ENCODE measurements at places on chromosomes 7 and 10. TPM values are rescaled to one million over a fixed set of nuclear protein-coding genes. Genes with fewer than 3 reads are reported as not detected.

VIPR2 gene
- 0.60 TPM for polyA plus RNA-seq

SLC39A12 gene
- polyA plus RNA-seq, result 0.01 TPM

GPR37 gene
- polyA plus RNA-seq, result 0.89 TPM

BZW2 gene
- polyA plus RNA-seq, result 83.7 TPM

AOAH gene
- polyA plus RNA-seq, result 0.49 TPM

MPP7 gene
- 2.3 TPM for polyA plus RNA-seq

RINT1 gene
- polyA plus RNA-seq, result 10.9 TPM

FAM13C gene
- 1.4 TPM for polyA plus RNA-seq

AGBL3 gene
- 1.3 TPM for polyA plus RNA-seq

GRID1 gene
- 0.17 TPM for polyA plus RNA-seq

WIPF3 gene
- 3.3 TPM for polyA plus RNA-seq

ANKRD1 gene
- 1,443 TPM for polyA plus RNA-seq

DNA sequence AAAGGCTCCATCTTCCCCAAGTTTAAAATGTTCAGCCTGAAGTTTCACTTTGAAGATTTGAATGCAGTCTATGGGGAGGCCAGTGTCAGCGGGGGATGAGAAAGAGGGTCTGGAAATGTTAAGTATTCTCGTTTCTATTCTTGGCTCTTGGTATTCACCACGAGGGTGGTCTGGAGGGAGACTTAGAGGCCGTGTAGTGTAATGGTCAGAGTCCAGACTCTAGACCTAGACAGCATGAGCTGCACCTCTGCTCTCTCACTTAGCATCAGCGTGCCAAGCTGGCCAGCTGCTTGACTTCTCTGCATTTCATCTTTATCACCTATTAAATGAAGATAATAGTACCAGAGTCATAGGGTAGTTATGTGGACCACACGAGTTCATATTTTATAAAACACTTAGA is 57.9 kb downstream of the MKX start:
- DNase-seq, result no peak
- no peaks in the 10 kb centered on the region for H3K36me3 ChIP-seq
- H3K27ac ChIP-seq, result no peak overlapping the region
- no peak overlapping the region for H3K4me3 ChIP-seq
- H3K27me3 ChIP-seq, result no peaks in the 10 kb centered on the region

DNA sequence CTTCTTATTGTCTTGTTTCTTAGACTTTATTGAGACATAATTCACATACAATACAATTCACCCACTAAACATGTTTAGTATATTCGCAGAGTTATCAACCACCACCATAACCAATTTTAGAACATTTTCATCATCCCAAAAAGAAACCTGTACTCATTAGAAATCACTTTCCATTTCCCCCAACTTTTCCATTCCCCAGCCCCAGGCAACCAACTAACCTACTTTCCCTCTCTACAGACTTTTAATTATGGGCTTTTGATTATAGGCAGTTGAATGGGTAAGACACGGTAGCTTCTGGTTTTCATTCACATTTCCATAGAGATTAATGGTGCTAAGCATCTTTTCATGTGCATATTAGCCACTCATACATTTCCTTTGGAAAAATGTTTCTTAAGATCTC is 24.2 kb upstream of the OTUD1 start:
- H3K27ac ChIP-seq, result no peak overlapping the region
- no peak overlapping the region for H3K4me3 ChIP-seq
- H3K4me1 ChIP-seq, result peaks cover 15% of the 10 kb centered on the region
- DNase-seq, result no peak
- H3K36me3 ChIP-seq, result no peaks in the 10 kb centered on the region
- no peaks in the 10 kb centered on the region for H3K27me3 ChIP-seq

DNA sequence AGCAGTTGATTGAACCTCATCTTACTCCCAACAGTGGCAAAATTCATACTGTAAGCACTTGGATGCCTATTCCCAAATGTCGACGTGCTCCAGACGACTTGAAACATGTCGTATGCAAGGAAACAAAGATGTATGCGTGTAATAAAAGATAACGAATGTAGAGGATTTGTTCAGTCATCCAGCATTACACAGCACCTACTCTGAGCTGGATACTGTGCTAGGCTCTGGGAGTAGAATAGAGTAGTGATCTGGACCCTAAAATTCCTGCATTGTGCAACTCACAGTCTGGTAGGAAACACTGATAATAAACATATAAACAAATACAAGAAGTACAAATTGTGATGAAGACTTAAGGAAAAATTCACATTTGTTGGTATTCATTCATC is 5.6 kb upstream of the TBX20 start:
- DNase-seq, result no peak
- no peaks in the 10 kb centered on the region for H3K4me1 ChIP-seq
- H3K27me3 ChIP-seq, result peaks cover 98% of the 10 kb centered on the region

GRCh38 chr10:118734475-118734874 is 20.3 kb downstream of the CACUL1 start:
- no peaks in the 10 kb centered on the region for H3K36me3 ChIP-seq
- peaks cover 92% of the 10 kb centered on the region for H3K4me1 ChIP-seq
- no peaks in the 10 kb centered on the region for H3K27me3 ChIP-seq
- no peak overlapping the region for H3K4me3 ChIP-seq

DNA sequence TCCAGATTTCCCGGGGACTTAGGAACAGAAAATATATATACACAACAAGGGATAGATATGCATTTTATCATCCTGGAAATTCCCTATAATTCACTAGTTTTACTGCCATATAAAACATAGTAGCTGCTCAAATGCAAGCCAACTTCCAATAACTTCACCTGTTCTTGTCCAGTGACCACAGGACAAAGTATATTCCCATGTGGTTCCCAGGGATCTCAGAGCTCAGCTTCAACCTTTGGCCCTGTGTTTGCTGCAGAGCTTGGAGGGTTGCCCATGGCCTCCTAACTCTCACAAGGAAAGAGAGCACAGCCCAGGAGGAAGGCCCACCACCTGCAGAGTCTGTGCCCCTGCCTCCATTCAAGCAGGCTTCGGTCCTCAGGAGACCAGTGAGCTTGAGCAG is 4.5 kb upstream of the DRGX start:
- H3K36me3 ChIP-seq, result no peaks in the 10 kb centered on the region
- H3K4me1 ChIP-seq, result peaks cover 19% of the 10 kb centered on the region

- no peak overlapping the region for H3K27ac ChIP-seq
- H3K4me3 ChIP-seq, result no peak overlapping the region
- no peaks in the 10 kb centered on the region for H3K4me1 ChIP-seq
- no peak for DNase-seq
Measured at GRCh38 chr7:29352041-29352440, 157.5 kb downstream of the CHN2 start.

- H3K27me3 ChIP-seq, result no peaks in the 10 kb centered on the region
- peaks cover 3% of the 10 kb centered on the region for H3K4me1 ChIP-seq
- H3K4me3 ChIP-seq, result peak overlapping the region; percentile 21
- DNase-seq, result no peak
Measured at GRCh38 chr10:61140765-61141392, 196.9 kb upstream of the RHOBTB1 start.

GRCh38 chr10:70649526-70649925 is 22.8 kb upstream of the ADAMTS14 start:
- H3K36me3 ChIP-seq, result no peaks in the 10 kb centered on the region
- no peaks in the 10 kb centered on the region for H3K27me3 ChIP-seq
- H3K27ac ChIP-seq, result no peak overlapping the region
- no peak overlapping the region for H3K4me3 ChIP-seq
- DNase-seq, result no peak
- H3K4me1 ChIP-seq, result no peaks in the 10 kb centered on the region

GRCh38 chr7:24069751-24070150 is 214.2 kb upstream of the NPY start:
- no peaks in the 10 kb centered on the region for H3K36me3 ChIP-seq
- no peaks in the 10 kb centered on the region for H3K4me1 ChIP-seq
- H3K4me3 ChIP-seq, result no peak overlapping the region
- no peaks in the 10 kb centered on the region for H3K27me3 ChIP-seq
- no peak for DNase-seq
- no peak overlapping the region for H3K27ac ChIP-seq

GRCh38 chr10:61805091-61805490 is 96.4 kb upstream of the ARID5B start:
- H3K27ac ChIP-seq, result no peak overlapping the region
- H3K36me3 ChIP-seq, result no peaks in the 10 kb centered on the region
- DNase-seq, result no peak
- H3K4me3 ChIP-seq, result no peak overlapping the region
- no peaks in the 10 kb centered on the region for H3K27me3 ChIP-seq

GRCh38 chr10:68327889-68328786 is 3.7 kb upstream of the HNRNPH3 start:
- peak overlapping the region; percentile 63 for H3K27ac ChIP-seq
- H3K4me1 ChIP-seq, result peaks cover 10% of the 10 kb centered on the region
- peak overlapping the region; percentile 42 for H3K4me3 ChIP-seq
- H3K27me3 ChIP-seq, result no peaks in the 10 kb centered on the region
- DNase-seq, result no peak
- H3K36me3 ChIP-seq, result no peaks in the 10 kb centered on the region

- H3K4me3 ChIP-seq, result no peak overlapping the region
- no peaks in the 10 kb centered on the region for H3K27me3 ChIP-seq
- DNase-seq, result no peak
- H3K4me1 ChIP-seq, result no peaks in the 10 kb centered on the region
Measured at GRCh38 chr10:8661886-8662285, 607.4 kb downstream of the GATA3 start.

DNA sequence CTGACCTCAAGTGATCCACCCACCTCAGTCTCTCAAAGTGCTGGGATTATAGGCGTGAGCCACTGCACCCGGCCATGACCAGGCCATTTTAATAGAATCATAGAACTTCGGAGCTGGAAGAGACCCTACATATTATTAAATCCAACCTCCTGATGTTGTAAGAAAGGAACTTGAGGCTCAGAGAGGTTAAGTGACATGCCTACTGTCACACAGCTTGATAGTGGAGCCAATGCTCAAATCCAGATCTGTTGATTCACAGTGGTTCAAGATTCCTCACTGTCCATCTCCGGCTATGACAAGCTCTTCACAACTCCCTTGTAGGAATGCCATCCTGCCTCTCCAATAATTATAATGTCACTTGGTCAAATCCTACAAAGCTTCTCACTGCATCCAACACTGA is 65.3 kb downstream of the MYOF start:
- H3K4me1 ChIP-seq, result peaks cover 9% of the 10 kb centered on the region
- H3K36me3 ChIP-seq, result no peaks in the 10 kb centered on the region
- no peak overlapping the region for H3K27ac ChIP-seq

DNA sequence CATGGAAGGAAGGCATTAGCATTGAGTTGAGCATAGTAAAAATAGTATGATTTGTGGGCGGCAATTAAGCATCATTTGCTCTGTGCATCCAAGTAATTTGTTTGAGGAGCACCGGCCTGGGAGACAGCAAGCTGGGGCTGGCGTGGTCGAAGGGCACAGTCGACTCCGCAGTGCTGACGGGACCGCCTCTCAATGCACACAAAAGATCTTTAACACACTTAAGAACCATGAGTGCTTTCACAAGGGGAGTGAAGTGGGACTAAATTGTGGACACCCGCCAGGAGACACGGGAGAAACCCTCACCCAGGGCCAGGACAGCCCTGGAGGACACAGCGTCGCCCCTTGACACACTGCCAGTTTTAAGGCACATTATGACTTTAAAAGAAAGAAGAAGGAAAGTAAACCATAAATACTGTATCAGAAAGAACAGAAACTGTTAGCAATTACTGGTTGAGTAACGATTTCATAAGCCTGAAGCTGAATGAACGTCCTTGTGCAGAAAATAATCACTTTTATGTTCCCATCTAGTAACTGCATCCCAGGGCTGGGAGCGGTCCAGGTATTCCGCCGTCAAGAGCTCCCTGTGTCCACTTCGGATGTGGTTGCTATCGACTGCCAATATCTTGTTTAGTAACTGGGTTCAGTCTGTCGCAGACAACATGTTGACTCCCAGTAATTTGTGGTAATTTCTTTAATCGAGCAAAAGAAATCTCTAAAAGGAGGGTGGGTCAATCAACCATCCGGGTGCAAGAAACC is 102.1 kb downstream of the EBF3 start:
- no peak overlapping the region for H3K4me3 ChIP-seq
- peaks cover 3% of the 10 kb centered on the region for H3K4me1 ChIP-seq

DNA sequence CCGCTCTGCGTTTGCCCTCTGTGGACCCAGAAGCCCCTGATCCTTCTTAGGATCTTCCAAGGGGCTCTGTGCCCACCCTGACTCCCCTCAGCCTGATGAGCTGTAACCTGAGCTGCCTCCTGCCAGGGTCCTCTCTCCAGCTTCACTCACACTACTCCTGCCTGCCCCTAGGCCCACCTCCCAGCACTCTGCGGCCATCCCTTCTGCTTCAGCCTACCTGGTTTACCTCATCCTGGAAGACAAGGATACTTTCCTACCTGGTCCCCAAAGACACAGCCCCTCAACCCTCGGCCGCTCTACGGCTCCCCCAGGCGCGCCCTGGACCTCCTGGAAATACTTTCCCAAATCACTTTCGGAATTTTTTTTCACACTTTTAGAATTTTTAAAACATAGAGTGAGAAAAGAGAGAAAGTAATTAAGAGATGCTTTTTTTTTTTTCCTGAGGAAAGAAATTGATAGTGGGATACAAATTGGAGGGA is 6.4 kb upstream of the ZNF862 start:
- DNase-seq, result peak; percentile 36
- H3K27ac ChIP-seq, result no peak overlapping the region
- H3K4me1 ChIP-seq, result no peaks in the 10 kb centered on the region
- H3K36me3 ChIP-seq, result no peaks in the 10 kb centered on the region

GRCh38 chr10:50850578-50851230 is 34.7 kb downstream of the A1CF start:
- no peaks in the 10 kb centered on the region for H3K27me3 ChIP-seq
- H3K27ac ChIP-seq, result no peak overlapping the region
- no peak overlapping the region for H3K4me3 ChIP-seq
- peaks cover 3% of the 10 kb centered on the region for H3K4me1 ChIP-seq
- DNase-seq, result no peak

- no peaks in the 10 kb centered on the region for H3K27me3 ChIP-seq
- DNase-seq, result no peak
- no peaks in the 10 kb centered on the region for H3K36me3 ChIP-seq
- peak overlapping the region; percentile 76 for H3K27ac ChIP-seq
- no peak overlapping the region for H3K4me3 ChIP-seq
Measured at GRCh38 chr7:50822706-50823105, 40.0 kb upstream of the GRB10 start.

DNA sequence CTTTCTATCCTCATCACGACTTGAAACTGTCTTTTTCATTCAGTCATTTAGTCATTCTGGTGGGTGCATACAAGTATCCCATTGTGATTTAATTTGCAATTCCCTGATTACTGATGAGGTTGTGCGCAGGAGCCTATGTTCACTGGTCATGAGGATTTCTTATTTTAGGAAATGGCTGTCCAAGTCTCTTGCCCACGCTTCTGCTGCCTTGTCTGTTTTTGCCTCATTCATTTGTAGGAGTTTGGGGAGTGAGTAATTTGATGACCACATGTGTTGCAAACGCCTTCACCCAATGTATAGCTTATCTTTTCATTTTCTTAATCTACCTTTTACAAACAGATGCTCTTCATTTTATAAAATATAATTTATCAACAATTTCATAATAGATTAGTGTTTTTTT is 127.3 kb downstream of the ARHGAP22 start:
- no peak overlapping the region for H3K27ac ChIP-seq
- DNase-seq, result no peak
- H3K4me1 ChIP-seq, result no peaks in the 10 kb centered on the region
- H3K4me3 ChIP-seq, result no peak overlapping the region
- H3K27me3 ChIP-seq, result peaks cover 5% of the 10 kb centered on the region

- peak overlapping the region; percentile 35 for H3K4me3 ChIP-seq
- peaks cover 89% of the 10 kb centered on the region for H3K4me1 ChIP-seq
- peaks cover 43% of the 10 kb centered on the region for H3K36me3 ChIP-seq
- H3K27me3 ChIP-seq, result no peaks in the 10 kb centered on the region
- peak overlapping the region; percentile 89 for H3K27ac ChIP-seq
- no peak for DNase-seq
Measured at GRCh38 chr7:157358041-157358752, 21.4 kb downstream of the DNAJB6 start.
